ELR (cell line): ENCODE measurements at places on chromosomes 1 and 21.

- no peak for DNase-seq
Measured at GRCh38 chr1:216270086-216270773, 153.0 kb downstream of the USH2A start.

- no peak for DNase-seq
Measured at GRCh38 chr21:36946949-36947356, 19.5 kb downstream of the HLCS start.

DNA sequence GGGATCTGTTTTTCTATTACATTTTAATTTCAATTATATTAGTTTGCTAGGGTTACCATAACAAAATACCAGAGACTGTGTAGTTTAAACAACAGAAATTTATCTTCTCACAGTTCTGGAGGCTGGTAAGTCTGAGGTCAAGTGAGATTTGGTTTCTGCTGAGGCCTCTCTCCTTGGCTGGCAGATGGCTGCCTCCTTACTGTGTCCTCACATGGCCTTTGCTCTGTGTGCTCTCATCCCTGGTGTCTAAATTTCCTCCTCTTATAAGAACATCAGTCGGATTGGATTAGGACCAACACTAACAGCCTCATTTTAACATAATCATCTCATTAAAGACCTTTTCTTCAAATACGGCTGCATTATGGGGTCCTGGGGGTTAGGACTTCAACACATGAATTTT lies 195.2 kb upstream of the CHODL start:
- no peak for DNase-seq

DNA sequence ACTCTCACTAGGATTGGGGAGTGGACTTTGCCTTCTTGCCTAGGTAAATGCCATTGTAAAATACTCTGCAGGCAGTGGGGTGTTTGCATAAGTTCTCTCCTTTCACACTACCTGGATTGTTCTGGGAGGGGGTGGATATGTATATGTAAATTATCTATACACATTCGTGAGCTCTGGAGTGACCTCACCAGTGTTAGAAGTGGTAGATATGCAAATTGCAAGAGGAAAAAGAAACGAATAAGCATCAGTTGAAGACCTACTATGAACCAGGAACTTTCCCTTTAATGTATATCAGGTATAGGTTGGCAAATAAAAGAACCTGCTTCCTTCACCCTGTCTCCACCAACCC lies 1.5 kb upstream of the ARHGEF11 start:
- DNase-seq, result peak; percentile 16

DNA sequence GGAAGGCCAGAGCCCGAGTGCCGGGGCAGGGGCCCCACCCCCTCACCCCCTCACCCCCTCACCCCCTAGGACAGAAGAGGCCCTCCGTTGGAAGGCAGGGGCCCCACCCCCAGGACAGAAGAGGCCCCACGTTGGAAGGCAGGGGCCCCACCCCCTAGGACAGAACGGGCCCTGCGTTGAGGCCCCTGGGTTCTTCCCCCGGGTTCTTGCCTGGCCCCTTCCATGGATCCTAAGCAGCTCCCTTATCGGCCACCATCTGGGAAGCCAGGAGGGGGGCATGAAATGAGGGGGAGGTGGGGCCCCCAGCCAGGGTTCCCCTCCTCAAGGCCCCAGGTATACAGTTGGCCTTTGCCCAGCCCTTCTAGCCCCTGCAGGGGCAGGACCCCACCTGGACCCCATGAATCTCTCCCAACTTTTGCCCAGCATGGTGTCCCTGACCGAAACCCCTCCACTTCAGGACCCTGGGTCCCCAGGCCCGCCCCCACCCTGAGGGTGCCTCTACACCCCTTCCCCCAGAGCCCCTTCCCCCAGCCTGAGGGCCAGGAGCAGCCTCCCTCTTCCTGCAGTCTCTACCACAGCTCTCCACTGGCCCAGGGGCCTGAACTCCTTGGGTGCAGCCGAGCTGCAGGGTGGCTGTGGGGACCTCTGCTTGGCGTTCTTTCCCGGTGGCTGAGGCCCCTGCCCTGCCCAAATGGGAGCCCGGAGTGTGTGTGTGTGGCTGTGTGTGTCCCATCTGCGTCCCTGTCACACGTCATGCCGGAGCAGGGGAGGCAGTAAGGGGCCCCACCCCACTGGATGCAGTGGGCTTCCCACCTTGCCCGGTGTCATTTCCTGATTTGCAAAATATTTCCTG lies 4.3 kb upstream of the VWA1 start:
- DNase-seq, result no peak

GRCh38 chr1:228825840-228826484 lies 90.7 kb downstream of the RHOU start:
- no peak for DNase-seq

DNA sequence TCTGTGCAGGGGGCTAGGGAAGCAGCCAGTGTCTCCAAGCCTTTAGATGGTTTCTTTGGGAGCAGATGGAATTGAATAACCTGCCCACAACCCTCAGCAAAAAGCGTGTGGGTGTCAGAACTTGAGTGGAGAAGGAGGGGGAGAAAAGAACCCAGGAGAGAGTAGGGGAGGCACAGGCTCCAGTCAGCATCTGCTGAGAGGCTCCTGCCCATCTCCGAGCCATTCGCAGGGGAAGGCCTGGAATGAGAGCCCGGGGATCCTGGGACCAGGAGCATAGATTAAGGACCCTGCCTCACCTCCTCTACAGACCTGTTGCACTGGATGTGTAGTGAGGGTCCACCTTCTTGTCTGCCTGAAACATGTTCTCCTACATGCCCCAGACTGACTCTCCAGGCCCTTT lies 16.3 kb downstream of the TMEM81 start:
- DNase-seq, result no peak

DNA sequence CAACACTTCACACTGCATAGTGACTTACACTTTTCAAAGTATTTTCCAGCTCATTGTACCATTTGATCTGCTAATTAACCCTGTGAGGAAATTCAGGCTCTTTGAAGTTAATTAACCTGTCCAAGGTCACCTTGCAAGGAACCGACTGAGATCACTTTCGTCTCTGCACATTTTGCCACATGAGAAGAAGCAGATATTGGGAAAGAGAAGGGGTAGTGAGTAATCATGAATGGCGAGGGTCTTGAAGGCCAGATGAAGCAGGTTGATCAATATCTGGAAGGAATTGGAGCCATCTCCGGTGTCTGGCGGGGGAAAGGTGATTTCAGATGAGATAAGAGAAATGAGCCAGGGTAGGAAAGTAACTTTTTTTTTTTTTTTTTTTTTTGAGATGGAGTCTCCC lies 3.4 kb downstream of the APOA2 start:
- no peak for DNase-seq
